ENCODE measurements at places on chromosomes 2 and 18. TPM values are rescaled to one million over a fixed set of nuclear protein-coding genes. Genes with fewer than 3 reads are reported as not detected.

Gene ZCCHC2
- total RNA-seq, result 13.6 TPM

Gene REEP1
- total RNA-seq, result not detected

Gene ALPP
- total RNA-seq, result not detected

Gene SEPTIN10
- total RNA-seq, result 114 TPM

Gene GKN1
- total RNA-seq, result not detected

Gene IFIH1
- 6.3 TPM for total RNA-seq

Gene MROH2A
- total RNA-seq, result 0.15 TPM

Gene LYPD6
- not detected for total RNA-seq

Gene KCNF1
- total RNA-seq, result not detected

Gene UGT1A6
- total RNA-seq, result not detected

Gene DNAH6
- total RNA-seq, result not detected

Gene ALPI
- total RNA-seq, result not detected

Gene CNDP1
- total RNA-seq, result not detected

Gene GPR45
- total RNA-seq, result not detected

Gene NFU1
- total RNA-seq, result 38.7 TPM

Gene LAMA3
- 0.60 TPM for total RNA-seq

Gene SMYD1
- not detected for total RNA-seq

Gene SERPINB11
- total RNA-seq, result 0.12 TPM
